Thoracic aorta (tissue), 2 donors: ENCODE measurements at places on chromosomes 11 and 22. TPM values are rescaled to one million over a fixed set of nuclear protein-coding genes. Genes with fewer than 3 reads are reported as not detected.

Gene SAAL1
- 18.6 TPM for total RNA-seq

Gene KCNJ5
- 3.5 TPM for total RNA-seq

Gene TUBA8
- 0.41 TPM for total RNA-seq

Gene ACR
- not detected for total RNA-seq

- no peaks in the 10 kb centered on the region for H3K27me3 ChIP-seq
- no peaks in the 10 kb centered on the region for H3K36me3 ChIP-seq
- H3K27ac ChIP-seq, result no peak overlapping the region
- no peak for DNase-seq
These were observed 31.8 kb upstream of the CELSR1 start for GRCh38 chr22:46569055-46569847.

GRCh38 chr11:68963779-68964178 lies 17.0 kb downstream of the MRGPRD start:
- H3K36me3 ChIP-seq, result no peaks in the 10 kb centered on the region
- DNase-seq, result no peak
- no peaks in the 10 kb centered on the region for H3K4me1 ChIP-seq
- no peaks in the 10 kb centered on the region for H3K27me3 ChIP-seq

- peaks cover 3% of the 10 kb centered on the region for H3K36me3 ChIP-seq
- DNase-seq, result no peak
- H3K4me1 ChIP-seq, result no peaks in the 10 kb centered on the region
- no peaks in the 10 kb centered on the region for H3K27me3 ChIP-seq
- H3K4me3 ChIP-seq, result no peak overlapping the region
These were observed 139.3 kb upstream of the LDLRAD3 start for GRCh38 chr11:35804451-35805040.

DNA sequence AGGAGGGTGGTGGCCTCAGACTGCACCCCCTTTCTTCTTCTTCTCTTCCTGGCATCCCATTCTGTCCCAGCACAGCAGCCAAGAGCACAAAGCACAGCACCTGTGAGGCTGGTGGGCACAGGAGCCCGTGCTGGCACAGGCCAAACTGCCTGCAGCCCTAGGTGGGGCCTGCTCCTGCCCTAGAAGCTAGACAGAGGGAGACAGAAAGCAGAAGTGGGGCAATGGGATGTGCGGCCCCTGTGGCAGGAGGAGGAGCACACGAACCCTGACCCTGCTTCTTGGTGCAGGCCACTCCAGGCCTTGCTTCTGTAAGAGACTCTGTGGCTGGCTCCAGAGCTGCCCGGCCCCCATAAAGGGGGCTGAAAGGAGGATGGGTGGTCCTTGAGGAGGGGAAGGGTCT lies 3.9 kb upstream of the PTS start:
- H3K4me3 ChIP-seq, result no peak overlapping the region
- no peaks in the 10 kb centered on the region for H3K36me3 ChIP-seq
- peaks cover 3% of the 10 kb centered on the region for H3K4me1 ChIP-seq
- H3K27me3 ChIP-seq, result no peaks in the 10 kb centered on the region
- H3K27ac ChIP-seq, result no peak overlapping the region

- H3K4me1 ChIP-seq, result peaks cover 30% of the 10 kb centered on the region
- no peak overlapping the region for H3K4me3 ChIP-seq
These were observed 9.4 kb downstream of the PARVA start for GRCh38 chr11:12386745-12387144.

GRCh38 chr11:32892355-32893092 lies at the start of gene QSER1:
TSS of gene QSER1 (plus strand) at chr11:32892811. CDS start at chr11:32893126, 315 bp downstream.
- H3K27me3 ChIP-seq, result no peaks in the 10 kb centered on the region
- no peaks in the 10 kb centered on the region for H3K36me3 ChIP-seq
- peak within 1 kb of the TSS; percentile 79 for H3K27ac ChIP-seq
- peak; percentile 4 for DNase-seq
- peaks cover 20% of the 10 kb centered on the region for H3K4me1 ChIP-seq

DNA sequence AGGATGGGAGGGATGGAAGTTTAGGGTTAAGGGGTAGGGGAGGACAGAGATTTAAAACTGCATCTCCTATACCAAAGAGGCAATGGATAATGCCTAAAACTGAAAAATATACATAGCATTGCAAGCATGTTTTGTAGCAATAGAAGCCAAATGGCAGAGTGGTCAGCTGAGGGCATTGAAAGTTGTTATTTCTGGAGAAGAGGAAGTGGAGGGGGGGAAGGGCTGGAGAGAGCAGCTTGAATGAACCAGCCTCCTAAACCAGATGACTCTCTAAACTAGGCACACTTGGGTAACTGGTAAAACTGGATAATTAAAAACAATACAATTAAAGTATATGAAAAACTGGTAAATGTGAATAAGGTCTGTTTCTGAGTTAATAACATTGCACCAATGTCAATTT lies 70.3 kb upstream of the TP53I11 start:
- no peaks in the 10 kb centered on the region for H3K36me3 ChIP-seq
- no peak for DNase-seq
- no peak overlapping the region for H3K4me3 ChIP-seq
- no peaks in the 10 kb centered on the region for H3K27me3 ChIP-seq
- H3K27ac ChIP-seq, result no peak overlapping the region
- H3K4me1 ChIP-seq, result peaks cover 22% of the 10 kb centered on the region

DNA sequence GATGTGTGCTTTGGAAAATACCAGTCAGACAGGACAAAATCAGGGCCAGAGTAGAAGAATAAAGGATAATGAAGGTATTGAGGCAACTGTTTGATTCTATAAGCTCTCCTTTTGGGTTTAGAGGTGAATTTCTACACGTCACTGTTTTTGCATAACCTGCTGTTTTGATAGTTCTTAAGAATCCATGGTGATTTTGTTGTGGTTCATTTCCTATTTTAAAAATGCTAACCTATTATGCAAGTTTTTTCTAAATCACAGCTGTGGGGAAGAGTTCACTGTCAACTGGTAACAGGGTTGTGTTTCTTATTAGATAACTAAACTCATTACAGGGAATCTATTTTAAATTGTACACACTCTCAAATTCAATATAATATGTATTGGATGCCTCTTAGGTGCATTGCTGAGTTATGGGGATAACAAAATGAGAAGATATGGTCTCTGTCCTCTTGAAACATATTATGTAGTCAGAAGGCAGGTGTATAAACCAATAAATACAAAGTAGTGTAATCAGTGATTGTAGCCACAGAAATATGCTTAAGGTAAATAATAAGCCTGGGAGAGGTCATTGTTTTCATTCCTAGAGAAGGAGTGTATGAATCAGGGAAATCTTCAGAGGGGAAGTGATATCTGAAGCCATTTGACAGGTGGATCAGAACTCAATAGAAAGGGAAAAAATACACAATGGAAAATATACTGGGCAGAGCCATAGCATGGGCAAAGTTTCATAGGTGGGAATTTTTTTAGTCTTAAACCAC lies 192.5 kb downstream of the FAT3 start:
- H3K27me3 ChIP-seq, result no peaks in the 10 kb centered on the region
- no peak for DNase-seq
- no peaks in the 10 kb centered on the region for H3K36me3 ChIP-seq
- H3K4me3 ChIP-seq, result no peak overlapping the region
- peaks cover 26% of the 10 kb centered on the region for H3K4me1 ChIP-seq
- no peak overlapping the region for H3K27ac ChIP-seq
